CD4-positive, alpha-beta memory T cell (primary cell): ENCODE measurements at places on chromosomes 12 and 14. TPM values are rescaled to one million over a fixed set of nuclear protein-coding genes. Genes with fewer than 3 reads are reported as not detected.

DNA sequence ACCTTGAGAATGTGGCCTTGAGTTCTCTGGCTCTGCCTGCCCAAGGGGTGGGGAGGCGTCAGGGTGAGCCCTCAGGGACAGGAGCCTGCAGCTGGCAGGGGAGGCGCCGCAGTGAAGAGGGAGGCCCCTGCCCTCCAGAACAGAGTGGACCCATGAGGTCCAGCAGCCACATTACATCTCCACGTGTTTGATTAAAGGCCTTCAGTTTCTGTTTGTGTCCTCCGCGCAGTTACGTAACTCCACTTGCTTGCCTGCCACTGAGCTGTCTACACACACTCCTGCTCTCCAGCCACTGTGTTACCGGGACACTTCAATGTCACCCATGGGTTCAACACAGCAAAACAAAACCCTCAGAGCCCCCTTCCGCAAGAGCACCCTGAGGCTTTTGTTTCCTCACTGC lies 70.4 kb downstream of the CHGA start:
- no peak for DNase-seq

Gene TCP11L2
- polyA plus RNA-seq, result 35.0 TPM

Gene POTEG
- polyA plus RNA-seq, result not detected

DNA sequence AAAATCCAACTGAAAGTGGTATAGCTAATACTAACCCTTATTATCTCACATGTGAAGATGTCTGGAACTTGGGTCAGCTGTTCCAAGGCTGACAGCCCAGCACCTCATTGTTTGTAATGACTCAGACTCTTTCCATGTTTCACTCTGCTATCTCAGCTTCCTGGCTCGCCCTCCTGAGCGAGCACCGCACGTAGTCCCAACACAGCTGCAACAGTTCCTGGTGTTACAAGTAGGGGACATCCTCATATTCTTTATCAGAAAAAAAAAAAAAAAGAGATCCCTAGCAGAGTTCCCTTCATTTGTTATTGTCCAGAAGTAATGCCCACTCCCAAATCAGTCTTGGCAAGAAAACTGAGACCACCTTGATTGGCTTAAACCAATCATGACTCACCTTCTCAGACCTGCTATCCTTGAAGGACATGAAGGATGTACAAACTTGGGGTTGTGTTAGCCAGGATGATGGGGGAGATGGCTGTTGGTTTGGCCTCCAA lies 92.5 kb downstream of the ADCK1 start:
- DNase-seq, result no peak

DNA sequence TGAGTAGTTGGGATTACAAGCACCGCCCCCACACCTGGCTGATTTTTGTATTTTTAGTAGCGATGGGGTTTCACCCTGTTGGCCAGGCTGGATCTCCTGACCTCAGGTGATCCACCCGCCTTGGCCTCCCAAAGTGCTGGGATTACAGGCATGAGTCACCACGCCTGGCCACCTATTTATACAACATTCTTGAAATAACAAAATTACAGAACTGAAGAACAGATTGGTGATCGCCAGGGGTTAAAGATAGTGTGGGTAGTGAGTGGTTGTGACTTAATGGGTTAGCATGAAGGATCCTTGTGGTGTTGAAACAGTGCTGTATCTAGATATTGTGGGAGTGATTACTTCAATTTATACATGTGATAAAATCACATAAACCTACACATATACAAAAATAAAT lies 7.4 kb downstream of the GLIPR1L1 start:
- no peak for DNase-seq

Gene RALGAPA1
- 15.1 TPM for polyA plus RNA-seq

Gene RIPK3
- polyA plus RNA-seq, result 16.7 TPM

DNA sequence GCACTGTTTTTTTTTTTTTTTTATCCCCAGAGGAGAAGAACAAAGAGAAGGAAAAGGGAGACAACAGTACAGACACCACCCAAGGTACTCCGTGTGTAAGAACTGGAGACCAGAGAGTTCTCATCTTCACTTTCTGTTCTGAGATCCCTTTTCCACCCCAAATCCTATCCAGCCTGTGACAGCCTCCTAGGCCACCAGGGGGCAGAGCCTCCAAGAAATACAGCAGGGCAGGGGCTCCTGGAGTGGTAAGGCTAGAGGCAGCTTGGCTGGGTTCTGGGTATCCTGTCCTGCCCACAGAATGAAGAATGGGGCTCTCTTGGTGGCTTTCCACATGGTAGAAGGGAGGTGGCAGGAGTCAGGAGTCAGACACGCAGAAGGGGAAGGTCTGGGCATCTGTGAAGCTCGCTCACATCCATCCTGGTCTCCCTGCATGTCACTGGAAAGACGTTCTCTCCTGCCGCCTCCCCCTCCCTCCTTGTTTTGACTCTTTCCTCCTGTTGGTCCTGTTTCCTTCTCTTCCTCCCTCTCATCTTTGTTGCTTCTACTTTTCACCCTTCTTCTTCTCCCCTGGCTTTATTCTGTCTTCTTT lies 12.0 kb downstream of the CLSTN3 start:
- peak; percentile 40 for DNase-seq

GRCh38 chr12:78316136-78316535 lies 485.4 kb downstream of the NAV3 start:
- DNase-seq, result no peak

GRCh38 chr14:65745396-65746190 lies 333.1 kb downstream of the FUT8 start:
- no peak for DNase-seq

Gene PZP
- polyA plus RNA-seq, result 0.32 TPM

Gene PLEKHH1
- not detected for polyA plus RNA-seq
